ENCODE measurements at places on chromosomes 3 and 15. TPM values are rescaled to one million over a fixed set of nuclear protein-coding genes. Genes with fewer than 3 reads are reported as not detected.

DNA sequence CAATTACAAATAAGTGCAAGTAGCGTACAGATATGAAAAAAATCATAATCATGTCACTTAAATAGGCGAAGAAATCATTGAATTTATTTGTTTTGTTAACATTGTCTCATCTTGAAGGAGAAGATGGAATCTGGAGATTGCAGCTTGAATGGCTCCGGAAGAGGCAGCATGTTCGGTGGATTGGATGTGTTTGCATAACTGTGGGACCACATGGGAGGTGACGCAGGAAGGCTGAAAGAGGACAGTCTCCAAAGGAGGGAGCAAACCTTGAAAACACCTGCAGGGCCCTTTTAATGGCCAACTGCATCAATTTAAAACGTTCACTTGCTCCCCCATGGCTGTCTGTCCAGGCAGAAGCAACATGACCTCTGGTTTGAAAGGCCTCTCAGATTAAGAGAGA is 61.3 kb downstream of the CHL1 start:
- no peak for DNase-seq

DNA sequence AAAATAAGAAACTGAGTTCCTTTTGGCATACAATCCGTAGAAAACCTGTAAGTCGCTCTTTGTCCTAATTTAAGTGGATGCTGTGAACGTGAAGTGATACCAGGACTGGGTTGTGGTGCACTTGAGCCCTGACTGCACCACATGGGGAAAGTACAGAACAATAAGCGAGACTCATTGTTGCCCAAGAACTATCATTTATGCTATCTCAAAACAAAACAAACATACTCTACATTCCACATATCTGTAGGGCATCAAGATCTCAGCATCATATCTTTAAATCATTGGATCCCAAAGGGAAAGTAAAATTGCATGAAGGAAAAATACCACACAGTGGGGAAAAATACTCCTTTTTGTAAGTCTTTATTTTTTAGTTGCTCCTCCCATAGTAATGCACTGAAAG is 580.3 kb downstream of the MECOM start:
- DNase-seq, result no peak

FBXW12 gene
- not detected for total RNA-seq

GRCh38 chr15:100932676-100933348 is 13.7 kb downstream of the LRRK1 start:
- DNase-seq, result no peak

- DNase-seq, result no peak
These were observed 3.6 kb downstream of the TRA2B start for GRCh38 chr3:185934174-185934557.

Measured in ascending aorta (tissue), 2 donors.